ENCODE measurements at places on chromosomes 12 and 14. TPM values are rescaled to one million over a fixed set of nuclear protein-coding genes. Genes with fewer than 3 reads are reported as not detected.

CLEC4D gene
- total RNA-seq: not detected

DNA sequence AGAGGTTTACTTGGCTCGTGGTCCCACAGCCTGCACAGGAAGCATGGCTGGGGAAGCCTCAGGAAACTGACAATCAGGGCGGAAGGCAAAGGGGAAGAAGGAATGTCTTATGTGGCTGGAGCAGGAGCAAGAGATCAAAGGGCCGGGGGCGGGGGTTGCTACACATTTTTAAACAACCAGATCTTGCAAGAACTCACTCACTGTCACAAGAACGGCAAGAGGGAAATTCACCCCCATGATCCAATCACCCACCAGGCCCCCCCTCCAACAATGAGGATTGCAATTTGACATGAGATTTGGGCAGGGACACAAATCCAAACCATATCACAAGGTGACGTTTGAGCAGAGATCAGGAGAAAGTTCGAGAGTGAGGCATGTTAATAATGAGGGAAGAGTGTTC lies 163.7 kb upstream of the RPH3A start:
- H3K4me3 ChIP-seq: no peak overlapping the region
- H3K36me3 ChIP-seq: no peaks in the 10 kb centered on the region
- DNase-seq: no peak
- no peaks in the 10 kb centered on the region for H3K4me1 ChIP-seq
- no peak overlapping the region for H3K27ac ChIP-seq

DNA sequence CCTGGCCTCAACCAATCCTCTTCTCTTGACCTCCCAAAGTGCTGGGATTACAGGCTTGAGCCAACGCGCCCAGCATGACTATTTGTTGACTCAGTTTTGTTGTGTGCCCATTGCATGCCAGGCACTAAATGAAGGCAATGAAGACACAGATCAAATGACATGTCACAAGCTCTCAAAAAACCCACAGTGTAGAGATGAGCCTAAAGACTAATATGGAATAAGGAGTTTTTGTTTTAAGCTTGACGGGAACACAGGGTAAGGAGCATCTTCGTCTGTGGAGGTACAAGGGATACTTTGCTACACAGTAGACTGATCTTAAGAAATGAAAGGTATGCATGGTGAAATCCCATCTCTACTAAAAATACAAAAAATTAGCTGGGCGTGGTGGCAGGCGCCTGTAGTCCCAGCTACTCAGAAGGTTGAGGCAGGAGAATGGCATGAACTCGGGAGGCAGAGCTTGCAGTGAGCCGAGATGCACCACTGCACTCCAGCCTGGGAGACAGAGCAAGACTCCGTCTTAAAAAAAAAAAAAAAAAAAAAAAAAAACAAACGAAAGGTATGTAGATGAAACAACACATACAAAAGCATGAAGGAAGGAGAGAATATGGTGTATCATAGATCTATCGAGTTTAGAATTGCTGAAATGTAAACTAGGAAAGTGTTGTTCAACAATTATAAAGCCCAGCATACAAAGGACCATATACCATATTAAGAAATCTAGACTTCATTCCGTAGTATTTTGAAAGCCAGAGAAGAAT lies 122.1 kb upstream of the PTPRB start:
- H3K36me3 ChIP-seq: no peaks in the 10 kb centered on the region
- H3K4me3 ChIP-seq: no peak overlapping the region
- H3K27me3 ChIP-seq: no peaks in the 10 kb centered on the region
- H3K4me1 ChIP-seq: no peaks in the 10 kb centered on the region
- no peak for DNase-seq

DNA sequence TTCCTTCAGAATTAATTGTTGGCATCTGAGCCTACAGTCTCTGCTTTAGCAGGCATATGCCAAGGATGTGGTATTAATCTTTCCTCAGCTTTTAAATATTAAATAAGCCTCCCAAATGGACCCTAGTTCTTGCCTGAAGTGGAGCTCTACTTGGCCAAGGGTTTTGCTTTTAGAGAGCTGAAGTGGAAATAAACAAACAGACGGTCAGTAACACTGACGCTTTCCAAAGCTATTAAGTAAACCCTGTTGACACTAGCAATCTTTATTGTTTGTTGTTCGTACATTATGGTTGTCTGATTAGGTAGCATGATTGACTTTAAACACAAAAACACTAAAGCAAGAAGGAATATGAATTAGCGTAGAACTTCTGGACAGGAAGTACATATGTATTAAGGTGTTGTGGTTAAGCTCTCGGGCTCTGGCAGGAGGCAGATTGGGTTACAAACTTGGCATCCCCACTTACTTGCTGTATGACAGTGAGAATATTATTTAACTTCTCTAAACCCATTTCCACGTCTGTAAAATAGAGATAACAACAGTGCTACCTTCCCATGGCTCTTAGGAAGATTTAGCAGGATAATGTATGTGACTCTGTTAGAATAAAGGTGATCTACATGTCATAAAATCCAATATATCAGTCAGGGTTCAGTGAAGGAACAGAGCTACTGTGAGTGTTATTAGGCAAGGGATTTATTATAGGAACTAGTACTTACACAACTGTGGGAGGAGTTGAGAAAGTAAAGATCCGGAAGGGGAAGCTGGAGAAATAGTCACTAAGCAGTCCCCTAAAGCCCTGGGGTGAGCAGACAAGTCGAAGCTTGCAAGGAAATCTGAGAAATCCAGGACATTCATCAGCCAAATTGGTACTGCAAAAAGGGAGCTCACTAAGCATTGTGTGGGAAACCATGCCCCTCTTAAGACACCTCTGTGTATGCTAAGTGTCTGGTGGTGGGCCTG lies 92.2 kb upstream of the ATF7IP start:
- no peak overlapping the region for H3K4me3 ChIP-seq
- DNase-seq: no peak
- H3K27me3 ChIP-seq: no peaks in the 10 kb centered on the region
- no peaks in the 10 kb centered on the region for H3K4me1 ChIP-seq
- H3K27ac ChIP-seq: no peak overlapping the region

- H3K27ac ChIP-seq: no peak overlapping the region
- H3K4me3 ChIP-seq: no peak overlapping the region
- H3K36me3 ChIP-seq: no peaks in the 10 kb centered on the region
- no peak for DNase-seq
- H3K4me1 ChIP-seq: peaks cover 6% of the 10 kb centered on the region
- H3K27me3 ChIP-seq: no peaks in the 10 kb centered on the region
Observed at GRCh38 chr14:89252887-89253532, 164.0 kb downstream of the FOXN3 start.

- no peaks in the 10 kb centered on the region for H3K4me1 ChIP-seq
- DNase-seq: no peak
- H3K27me3 ChIP-seq: no peaks in the 10 kb centered on the region
- H3K27ac ChIP-seq: no peak overlapping the region
- no peak overlapping the region for H3K4me3 ChIP-seq
- no peaks in the 10 kb centered on the region for H3K36me3 ChIP-seq
Observed at GRCh38 chr12:51192284-51192671, 19.3 kb upstream of the TFCP2 start.

DNA sequence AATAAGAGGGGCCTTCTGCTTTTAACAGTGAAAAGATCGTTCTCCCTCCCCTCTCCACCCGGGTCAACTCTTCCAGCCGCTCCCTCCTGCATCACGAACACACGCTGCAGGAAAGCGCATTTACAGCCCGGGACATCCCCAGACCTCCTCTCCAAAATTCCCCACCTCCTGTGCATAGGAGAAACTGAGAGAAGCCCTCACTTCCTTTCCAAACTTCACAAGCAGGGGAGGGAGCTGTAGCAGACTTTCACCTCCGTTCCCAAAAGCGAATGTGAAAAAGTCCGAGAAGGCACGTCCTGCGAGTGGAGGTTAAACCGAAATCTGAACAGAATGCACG lies 513 bp downstream of the BCAT1 start:
- H3K27ac ChIP-seq: peak overlapping the region; percentile 86
- H3K4me1 ChIP-seq: peaks cover 32% of the 10 kb centered on the region
- peak; percentile 52 for DNase-seq
- H3K27me3 ChIP-seq: no peaks in the 10 kb centered on the region
